ENCODE measurements at places on chromosomes 13 and 19.
A peak's percentile ranks its signal among the peaks of the same experiment; 100 is the strongest.

DNA sequence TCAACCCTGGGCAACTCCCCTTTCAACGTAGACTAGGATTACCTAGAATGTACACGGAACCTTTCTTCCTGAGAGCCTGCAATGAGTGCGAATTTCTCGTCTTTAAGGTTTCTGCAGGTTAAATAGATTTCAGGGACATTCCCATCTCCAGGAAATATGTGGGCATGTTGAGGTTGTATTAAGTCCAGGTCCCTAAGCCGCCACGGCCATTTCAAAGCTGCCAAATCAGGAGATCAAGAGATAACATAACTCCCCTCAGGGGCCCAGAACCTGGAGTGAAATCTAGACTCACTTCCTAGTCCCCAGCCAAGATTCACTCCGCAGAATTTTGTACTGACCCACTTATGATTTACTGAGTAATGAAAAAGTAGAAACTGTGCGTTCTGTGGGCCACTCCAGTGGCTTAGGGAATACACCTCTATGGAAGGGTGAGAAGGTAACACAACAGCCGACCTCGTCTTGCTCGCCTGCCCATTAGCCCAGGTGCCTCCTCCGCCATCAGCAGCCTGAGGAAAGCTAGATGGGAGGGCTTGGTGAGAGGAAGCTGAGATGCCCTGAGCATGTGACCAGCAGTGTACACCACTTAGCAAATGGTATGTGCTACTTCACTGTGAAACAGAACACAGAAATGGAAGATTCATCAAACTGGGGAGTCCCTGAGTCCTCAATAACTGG lies 98.5 kb upstream of the SOX1 start:
- no peak for DNase-seq

- DNase-seq, result no peak
Observed at GRCh38 chr13:75395066-75395465, 86.9 kb downstream of the TBC1D4 start.

DNA sequence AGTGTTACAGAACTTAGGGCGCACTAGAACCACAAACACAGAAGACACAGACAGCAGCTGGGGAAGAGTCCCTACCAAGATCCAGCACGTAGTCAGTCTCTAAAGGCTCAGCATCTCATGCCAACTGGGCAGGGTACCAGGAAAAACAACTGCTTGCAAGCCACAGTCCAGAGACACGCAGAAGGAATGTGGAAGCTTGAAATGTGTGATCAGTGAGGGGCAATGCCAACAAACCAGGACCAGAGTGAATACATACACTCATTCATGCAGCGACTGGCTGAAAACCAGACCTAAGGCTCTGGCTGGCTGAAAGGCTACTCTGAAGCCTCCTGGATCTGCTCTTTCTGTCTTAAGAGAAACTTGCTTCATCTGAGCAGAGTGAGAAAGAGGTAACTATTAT lies 1484.8 kb downstream of the EFNB2 start:
- DNase-seq, result no peak

GRCh38 chr13:71210861-71211260 lies 656.1 kb downstream of the DACH1 start:
- no peak for DNase-seq

GRCh38 chr13:40517486-40518480 lies 148.7 kb downstream of the FOXO1 start:
- no peak for DNase-seq

DNA sequence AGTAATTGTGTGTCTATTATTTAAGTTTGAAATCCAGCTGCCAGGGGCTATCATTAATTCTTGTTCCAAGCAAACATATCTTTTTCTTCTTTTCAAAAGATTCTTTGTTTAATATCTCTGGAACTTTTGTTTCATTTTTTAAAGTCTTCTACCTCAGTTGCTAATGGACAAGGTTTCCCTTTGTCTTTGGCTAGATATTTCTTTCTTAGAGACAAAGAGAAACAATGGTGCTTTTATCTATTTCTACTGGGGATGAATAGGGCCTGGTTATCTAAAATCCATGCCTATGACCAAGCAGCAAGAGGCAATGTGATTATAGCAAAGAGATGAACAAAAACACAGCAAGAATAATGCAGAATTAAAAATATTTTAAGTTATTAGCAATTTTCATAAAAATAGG lies 661.3 kb upstream of the KLF12 start:
- DNase-seq, result no peak

DNA sequence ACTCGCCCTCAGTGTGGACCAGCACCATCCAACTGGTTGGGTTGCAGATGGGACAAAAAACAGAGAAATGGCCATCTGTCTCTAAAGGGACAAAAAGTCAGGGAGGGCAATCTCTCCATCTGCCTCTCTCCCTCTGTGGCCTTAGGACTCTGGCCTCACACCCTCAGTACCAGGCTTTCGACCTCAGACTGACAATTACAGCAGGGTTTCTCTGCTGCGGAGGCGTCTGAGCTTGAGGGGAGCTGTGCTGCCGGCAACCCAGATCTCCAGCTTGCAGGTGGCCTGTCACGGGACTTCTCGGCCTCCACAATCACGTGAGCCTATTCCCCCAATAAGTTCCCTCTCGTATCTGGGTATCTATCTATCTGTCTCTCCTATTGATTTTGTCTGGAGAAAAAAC lies 27.7 kb downstream of the MLLT1 start:
- DNase-seq, result peak; percentile 49

- DNase-seq, result no peak
Observed at GRCh38 chr19:6800991-6801484, 28.5 kb downstream of the VAV1 start.

DNA sequence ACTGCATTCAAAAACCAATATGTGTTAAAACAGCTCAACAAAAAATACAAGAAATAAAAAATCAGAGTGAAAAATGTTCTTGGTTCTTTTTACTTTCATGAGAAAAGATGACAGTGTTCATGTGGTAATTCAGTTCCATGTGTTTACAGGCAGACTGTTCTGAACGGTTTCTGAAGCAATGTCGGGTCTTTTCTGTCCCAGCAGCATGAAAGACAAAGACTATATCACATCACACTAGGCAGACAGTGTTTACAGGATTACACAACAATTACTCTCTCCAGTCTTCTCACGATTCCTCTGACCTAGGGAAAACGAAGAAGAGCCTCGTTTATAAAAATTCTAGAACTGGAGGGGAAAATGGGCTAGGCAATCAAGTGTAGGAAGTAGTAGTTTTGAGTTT lies 83.4 kb downstream of the UBL3 start:
- no peak for DNase-seq

- DNase-seq, result no peak
Observed at GRCh38 chr19:44689290-44690130, 9.4 kb upstream of the CEACAM16 start.

DNA sequence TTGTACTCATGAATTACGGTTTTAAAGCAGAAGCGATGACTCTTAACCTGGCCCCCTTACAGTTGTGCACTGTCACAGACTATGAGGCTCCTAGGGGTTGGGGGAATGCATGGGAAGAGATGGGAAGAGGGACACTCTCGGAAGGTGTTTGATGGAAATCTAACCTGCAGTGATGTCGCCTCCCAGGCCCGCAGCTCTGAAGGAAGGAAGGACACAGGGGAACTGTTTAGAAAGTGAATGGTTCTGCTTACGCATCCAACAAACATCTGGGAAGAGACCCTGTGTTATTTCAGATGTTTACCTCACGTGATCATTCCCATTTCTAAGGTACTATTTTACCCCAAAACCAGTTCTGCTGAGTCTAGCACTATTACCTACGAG lies 48.0 kb upstream of the SLC7A9 start:
- DNase-seq, result no peak

DNA sequence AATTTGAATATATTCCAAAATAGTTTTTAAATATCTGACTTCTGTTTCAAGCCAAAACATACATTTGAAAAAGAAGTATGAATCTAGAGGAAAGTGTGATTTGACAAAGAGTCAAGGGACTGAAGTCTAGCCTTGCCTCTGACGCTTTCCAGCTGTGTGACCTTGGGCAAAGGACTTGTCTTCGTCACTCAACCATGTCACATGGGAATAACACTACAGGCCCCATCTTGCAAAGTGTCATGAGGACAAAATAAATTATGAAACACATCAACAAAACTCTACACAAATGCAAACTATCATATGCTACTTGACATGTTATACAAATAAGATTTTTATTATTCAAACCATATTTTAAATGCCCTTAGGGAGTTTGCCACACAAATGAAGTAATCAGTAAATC lies 73.0 kb downstream of the CYSLTR2 start:
- DNase-seq, result no peak

DNA sequence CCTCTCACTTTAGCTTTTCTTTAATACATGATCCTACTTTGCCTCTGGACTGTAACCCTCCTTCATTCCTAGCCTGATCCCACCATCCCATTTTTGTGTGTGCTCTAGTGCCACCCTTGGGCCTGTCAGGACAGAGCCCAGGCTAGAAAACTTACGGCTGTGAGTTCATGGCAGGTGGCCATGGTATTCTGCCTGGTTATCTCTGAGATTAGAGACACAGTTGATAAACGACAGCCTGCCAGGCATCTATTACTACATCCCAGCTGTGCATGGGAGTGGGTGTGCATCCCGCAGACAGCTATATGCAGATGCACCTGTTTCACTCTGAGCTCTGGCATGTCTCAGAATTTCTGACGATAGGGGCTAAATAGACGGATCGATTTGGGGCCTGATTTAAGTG lies 110.9 kb downstream of the HS6ST3 start:
- DNase-seq, result no peak

GRCh38 chr19:12064590-12065538 lies at the start of gene ZNF844:
ZNF844 (plus strand) TSS chr19:12064731; CDS start chr19:12064874, 143 bp downstream.
- DNase-seq, result peak; percentile 95

DNA sequence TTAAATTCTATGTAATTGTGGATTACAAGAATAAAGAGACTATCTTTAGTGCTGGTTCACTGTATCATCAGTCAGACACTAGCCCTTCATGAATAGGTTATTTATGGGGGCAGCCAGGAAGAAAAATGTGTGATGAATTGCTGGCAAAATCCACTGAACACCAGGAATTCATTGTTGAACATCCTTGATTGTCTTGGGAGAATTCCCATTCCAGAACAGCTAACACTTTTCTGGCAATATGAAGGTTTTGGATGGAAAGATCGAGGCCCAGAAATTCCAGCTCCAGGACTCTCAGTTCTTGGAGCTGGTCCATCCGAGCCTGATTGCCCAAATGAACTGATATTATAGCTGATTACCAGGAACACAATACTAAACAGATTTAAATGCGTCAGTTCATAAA lies 11.5 kb upstream of the SPART start:
- no peak for DNase-seq

GRCh38 chr19:498511-498891 lies 2.2 kb downstream of the MADCAM1 start:
- DNase-seq, result no peak

DNA sequence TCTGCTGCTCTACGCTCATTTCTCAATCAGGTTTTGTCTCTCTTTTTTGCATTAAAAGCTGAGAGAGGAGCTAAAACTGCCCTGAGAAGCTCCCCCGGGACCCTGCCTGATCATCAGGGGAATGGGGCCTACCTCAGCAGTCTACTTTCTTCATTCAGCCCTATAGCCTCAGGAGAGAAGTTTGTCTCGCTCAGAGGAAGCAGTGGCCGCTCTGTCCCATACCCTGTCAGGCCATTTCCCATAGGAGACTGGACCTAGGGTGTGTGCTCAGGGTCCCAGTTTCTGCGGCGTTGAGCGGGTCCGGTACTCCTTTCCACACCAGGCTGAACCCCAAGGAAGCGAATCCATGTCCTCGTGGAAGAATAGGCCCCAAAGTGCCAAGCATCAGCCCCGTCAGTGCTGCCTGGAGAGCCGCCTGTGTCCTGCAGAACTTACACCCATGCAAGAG lies 21.7 kb downstream of the UBE2L5 start:
- DNase-seq, result no peak

DNA sequence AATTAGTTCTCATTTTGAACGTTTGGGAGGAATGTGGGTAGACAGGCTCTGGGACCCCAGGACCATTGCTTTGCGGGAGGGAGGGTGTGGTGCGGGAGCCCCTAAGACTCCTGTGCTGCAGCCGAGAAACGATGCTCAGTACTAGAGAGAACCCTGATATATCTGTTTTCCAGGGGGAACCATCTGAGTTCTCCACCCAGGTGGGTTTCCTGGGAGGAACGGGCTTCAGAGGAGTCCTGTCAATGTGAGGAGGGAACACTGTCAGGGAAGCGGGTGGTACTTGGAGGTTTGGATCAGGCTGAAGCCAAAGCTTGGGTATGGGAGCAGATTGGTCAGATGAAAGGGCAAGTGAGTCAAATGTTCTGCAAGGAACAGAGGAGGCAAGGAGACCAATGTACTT lies 358.0 kb downstream of the FGF9 start:
- no peak for DNase-seq

- no peak for DNase-seq
Observed at GRCh38 chr19:49201042-49201441, 43.5 kb downstream of the TRPM4 start.

DNA sequence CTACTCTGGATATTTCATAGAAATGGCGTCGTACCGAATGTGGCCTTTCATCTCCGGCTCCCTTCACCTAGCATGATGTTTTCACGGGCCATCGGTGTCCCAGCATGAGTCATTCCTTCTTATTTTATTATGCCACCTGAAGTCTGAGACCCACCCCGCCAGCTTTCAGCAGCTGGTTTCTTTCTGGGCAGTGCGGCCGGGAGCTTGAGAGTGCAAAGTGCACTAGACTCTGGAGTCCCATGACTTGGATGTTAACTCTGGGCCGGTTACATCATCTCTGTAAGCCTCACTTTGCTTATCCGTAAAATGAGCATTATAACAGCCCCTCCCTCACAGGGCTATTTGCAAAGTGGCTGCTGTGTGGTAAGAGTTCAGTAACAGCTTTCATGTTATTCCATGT lies 5.8 kb upstream of the KMT5C start:
- DNase-seq, result no peak

- no peak for DNase-seq
Observed at GRCh38 chr13:68304286-68304893, 1074.3 kb upstream of the PCDH9 start.

DNA sequence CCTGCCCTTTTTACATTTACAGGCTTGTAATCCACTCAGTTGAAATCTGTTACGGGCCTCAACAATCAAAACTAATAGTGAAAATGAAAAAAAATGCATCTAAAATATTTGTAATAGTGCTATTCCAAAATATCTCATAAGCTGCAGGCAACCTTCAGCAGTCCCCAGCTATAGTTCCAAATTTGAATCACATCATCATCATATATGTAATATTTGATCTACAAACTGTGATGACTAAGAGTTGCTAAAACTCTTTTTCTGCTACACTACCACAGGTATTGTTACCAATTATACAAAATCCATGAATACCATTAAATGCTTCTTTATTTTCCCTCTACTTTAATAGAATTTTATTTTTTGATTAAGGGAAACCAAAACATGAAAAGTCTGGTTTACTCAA lies 121.4 kb upstream of the RFC3 start:
- DNase-seq, result no peak

GRCh38 chr19:1814833-1815604 lies 2.9 kb upstream of the ATP8B3 start:
- DNase-seq, result no peak
